ENCODE measurements at places on chromosomes 1 and 21. TPM values are rescaled to one million over a fixed set of nuclear protein-coding genes. Genes with fewer than 3 reads are reported as not detected.
A peak's percentile ranks its signal among the peaks of the same experiment; 100 is the strongest.

DNA sequence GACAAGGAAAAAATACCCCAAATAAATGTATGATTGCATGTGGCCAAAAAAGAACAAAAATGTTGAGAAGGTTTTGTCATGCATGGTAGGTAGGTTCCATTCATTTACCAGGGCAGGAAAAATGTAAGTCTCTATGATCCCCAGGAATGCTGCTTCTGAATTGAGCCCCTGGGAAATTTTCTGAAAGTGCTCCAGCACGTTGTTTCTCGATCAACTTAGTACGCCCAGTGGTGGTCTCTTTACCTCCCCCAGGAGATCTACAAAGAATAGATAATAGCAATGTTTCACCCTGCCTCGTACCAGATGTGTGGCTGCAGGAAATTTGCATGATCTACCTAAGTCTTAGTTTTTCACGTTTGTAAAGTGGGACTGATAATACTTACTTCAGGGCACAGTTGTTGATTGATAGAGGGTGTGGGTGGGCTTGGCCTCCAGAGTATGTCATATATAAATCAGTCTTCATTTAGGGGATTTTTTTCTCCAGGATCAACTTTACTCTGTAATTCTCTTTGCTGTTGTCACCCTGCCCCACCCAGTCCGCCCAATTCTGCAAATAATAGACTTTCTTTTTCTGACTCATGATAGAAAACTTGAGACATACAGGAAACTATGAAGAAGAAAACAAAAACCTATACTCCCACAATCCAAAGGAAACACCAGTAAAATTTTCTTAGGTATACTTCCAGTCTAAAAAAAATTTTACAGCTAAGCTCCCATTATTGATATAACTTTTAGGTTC lies 462.0 kb upstream of the RUNX1 start:
- H3K4me1 ChIP-seq: peaks cover 2% of the 10 kb centered on the region
- H3K27ac ChIP-seq: no peak overlapping the region
- no peaks in the 10 kb centered on the region for H3K36me3 ChIP-seq
- no peak for DNase-seq
- H3K27me3 ChIP-seq: no peaks in the 10 kb centered on the region
- H3K4me3 ChIP-seq: no peak overlapping the region

GRCh38 chr1:24141311-24141997 lies 1.5 kb downstream of the IL22RA1 start:
- H3K36me3 ChIP-seq: no peaks in the 10 kb centered on the region
- no peaks in the 10 kb centered on the region for H3K4me1 ChIP-seq
- H3K4me3 ChIP-seq: no peak overlapping the region
- no peaks in the 10 kb centered on the region for H3K27me3 ChIP-seq

- no peak for DNase-seq
- H3K4me3 ChIP-seq: no peak overlapping the region
- H3K27me3 ChIP-seq: no peaks in the 10 kb centered on the region
- no peak overlapping the region for H3K27ac ChIP-seq
- no peaks in the 10 kb centered on the region for H3K4me1 ChIP-seq
These were observed 43.3 kb downstream of the L1TD1 start for GRCh38 chr1:62237950-62238374.

GRCh38 chr1:108590957-108591356 lies 31.1 kb downstream of the EEIG2 start:
- H3K4me1 ChIP-seq: peaks cover 63% of the 10 kb centered on the region
- H3K27me3 ChIP-seq: no peaks in the 10 kb centered on the region
- no peak overlapping the region for H3K4me3 ChIP-seq

GRCh38 chr1:22450351-22451021 lies 1.2 kb upstream of the ZBTB40 start:
- H3K4me3 ChIP-seq: no peak overlapping the region
- no peak overlapping the region for H3K27ac ChIP-seq
- no peak for DNase-seq
- no peaks in the 10 kb centered on the region for H3K27me3 ChIP-seq
- no peaks in the 10 kb centered on the region for H3K36me3 ChIP-seq
- no peaks in the 10 kb centered on the region for H3K4me1 ChIP-seq

DNA sequence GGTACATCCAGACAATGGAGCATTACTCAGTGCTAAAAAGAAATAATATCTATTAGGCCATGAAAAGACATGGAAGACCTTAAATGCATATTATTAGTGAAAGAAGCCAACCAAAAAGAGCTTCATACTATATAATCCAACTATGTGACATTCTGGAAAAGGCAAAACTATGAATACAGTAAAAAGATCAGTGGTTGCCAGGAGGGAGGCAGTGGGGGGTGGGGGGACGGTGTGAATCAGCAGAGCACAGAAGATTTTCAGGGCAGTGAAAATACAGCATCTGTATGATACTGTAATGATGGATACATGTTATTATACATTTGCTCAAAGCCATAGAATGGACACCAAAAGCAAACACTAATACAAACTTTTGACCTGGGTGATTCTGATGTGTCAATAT lies 339.4 kb upstream of the SNX7 start:
- peaks cover 14% of the 10 kb centered on the region for H3K4me1 ChIP-seq
- no peak for DNase-seq
- no peaks in the 10 kb centered on the region for H3K27me3 ChIP-seq
- no peak overlapping the region for H3K4me3 ChIP-seq

GRCh38 chr1:98355656-98356383 lies 305.7 kb upstream of the SNX7 start:
- H3K4me1 ChIP-seq: no peaks in the 10 kb centered on the region
- no peak overlapping the region for H3K4me3 ChIP-seq

GRCh38 chr1:170067253-170067819 lies 7.2 kb downstream of the KIFAP3 start:
- peaks cover 8% of the 10 kb centered on the region for H3K4me1 ChIP-seq
- no peaks in the 10 kb centered on the region for H3K36me3 ChIP-seq
- H3K27me3 ChIP-seq: no peaks in the 10 kb centered on the region

DNA sequence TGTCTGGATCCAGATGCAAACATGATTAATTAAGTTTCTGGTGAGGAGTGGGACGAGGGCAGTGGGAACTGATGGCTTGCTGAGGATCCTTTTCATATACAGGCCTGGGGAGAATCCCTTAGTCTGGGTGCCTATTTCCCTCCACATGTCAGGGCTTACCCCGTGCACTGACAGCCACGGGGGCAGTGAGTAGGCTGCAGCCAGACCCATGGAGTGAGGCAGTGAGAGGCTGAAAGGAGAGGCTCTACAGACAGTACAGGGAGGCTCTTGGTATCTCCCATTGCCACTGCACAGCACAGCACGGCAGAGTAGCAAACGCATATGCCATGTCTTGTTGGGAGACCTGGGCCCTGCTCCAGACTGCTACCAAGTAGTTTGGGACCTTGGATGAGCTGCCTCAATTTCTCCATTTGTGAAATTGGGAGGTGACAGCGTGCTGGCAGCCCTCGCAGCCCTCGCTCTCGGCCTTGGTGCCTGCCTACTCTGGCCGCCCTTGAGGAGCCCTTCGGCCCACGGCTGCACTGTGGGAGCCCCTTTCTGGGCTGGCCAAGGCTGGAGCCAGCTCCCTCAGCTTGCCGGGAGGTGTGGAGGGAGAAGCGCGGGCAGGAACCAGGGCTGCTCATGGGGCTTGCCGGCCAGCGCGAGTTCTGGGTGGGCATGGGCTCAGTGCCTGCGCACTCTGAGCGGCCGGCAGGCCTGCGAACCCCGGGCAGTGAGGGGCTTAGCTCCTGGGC lies 35.3 kb upstream of the HAO2 start:
- H3K27ac ChIP-seq: no peak overlapping the region
- no peaks in the 10 kb centered on the region for H3K4me1 ChIP-seq
- H3K27me3 ChIP-seq: peaks cover 1% of the 10 kb centered on the region
- no peak for DNase-seq

- no peaks in the 10 kb centered on the region for H3K36me3 ChIP-seq
- peaks cover 73% of the 10 kb centered on the region for H3K4me1 ChIP-seq
- peak overlapping the region; percentile 98 for H3K27ac ChIP-seq
- H3K4me3 ChIP-seq: peak overlapping the region; percentile 96
- no peak for DNase-seq
These were observed 2.3 kb downstream of the PDXK start for GRCh38 chr21:43721206-43721605.

DNA sequence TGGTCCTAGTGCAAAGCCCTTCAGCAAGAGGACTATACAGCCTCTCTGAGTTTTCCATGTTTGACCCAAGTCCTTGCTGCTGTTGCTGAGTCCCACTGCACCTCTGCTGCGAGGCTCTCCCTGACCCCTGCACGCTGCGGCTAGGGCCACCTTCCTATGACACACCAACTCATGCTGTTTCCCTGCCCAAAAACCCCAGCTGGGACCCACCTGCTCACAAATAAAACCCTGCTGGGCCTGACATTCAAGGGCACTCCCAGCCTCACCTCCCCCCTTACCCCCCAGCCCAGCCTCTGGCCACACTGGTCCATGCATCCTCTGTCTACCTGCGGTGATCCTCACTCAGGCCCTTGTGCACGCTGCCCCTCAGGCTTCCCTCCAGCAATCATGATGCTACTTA lies 12.3 kb upstream of the ASCL5 start:
- no peaks in the 10 kb centered on the region for H3K36me3 ChIP-seq
- no peak overlapping the region for H3K4me3 ChIP-seq
- no peak for DNase-seq
- H3K27ac ChIP-seq: no peak overlapping the region
- H3K4me1 ChIP-seq: no peaks in the 10 kb centered on the region
- H3K27me3 ChIP-seq: no peaks in the 10 kb centered on the region

GRCh38 chr1:92790867-92791266 lies 6.0 kb upstream of the EVI5 start:
- no peak overlapping the region for H3K27ac ChIP-seq
- DNase-seq: no peak
- H3K4me3 ChIP-seq: no peak overlapping the region
- H3K27me3 ChIP-seq: no peaks in the 10 kb centered on the region
- H3K36me3 ChIP-seq: no peaks in the 10 kb centered on the region

- no peak overlapping the region for H3K4me3 ChIP-seq
- no peak overlapping the region for H3K27ac ChIP-seq
- H3K4me1 ChIP-seq: no peaks in the 10 kb centered on the region
- H3K36me3 ChIP-seq: no peaks in the 10 kb centered on the region
- H3K27me3 ChIP-seq: no peaks in the 10 kb centered on the region
- DNase-seq: no peak
These were observed 56.1 kb upstream of the HAO2 start for GRCh38 chr1:119312500-119312899.

DNA sequence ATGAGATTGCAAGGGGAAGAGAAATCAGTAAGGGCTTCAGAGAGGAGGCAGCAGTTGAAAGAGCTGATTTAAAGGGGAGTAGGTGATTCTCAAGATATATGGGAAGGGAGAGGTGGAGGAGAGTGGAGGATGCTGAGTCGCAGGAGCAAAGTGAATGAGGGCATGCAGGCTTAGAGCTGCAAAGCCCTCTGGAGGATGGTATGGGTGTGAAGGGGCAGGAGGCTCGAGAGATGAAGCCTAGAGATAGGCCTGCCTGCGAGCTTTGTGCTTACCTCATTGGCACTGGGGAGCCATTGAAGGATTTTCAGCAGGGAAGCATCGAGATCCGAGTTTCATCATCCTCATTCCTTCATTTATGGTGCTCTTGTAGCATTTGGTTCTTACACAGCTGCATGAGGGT lies 15.8 kb upstream of the SH2D2A start:
- H3K4me1 ChIP-seq: no peaks in the 10 kb centered on the region
- DNase-seq: no peak
- no peaks in the 10 kb centered on the region for H3K27me3 ChIP-seq
- no peaks in the 10 kb centered on the region for H3K36me3 ChIP-seq
- no peak overlapping the region for H3K27ac ChIP-seq

DNA sequence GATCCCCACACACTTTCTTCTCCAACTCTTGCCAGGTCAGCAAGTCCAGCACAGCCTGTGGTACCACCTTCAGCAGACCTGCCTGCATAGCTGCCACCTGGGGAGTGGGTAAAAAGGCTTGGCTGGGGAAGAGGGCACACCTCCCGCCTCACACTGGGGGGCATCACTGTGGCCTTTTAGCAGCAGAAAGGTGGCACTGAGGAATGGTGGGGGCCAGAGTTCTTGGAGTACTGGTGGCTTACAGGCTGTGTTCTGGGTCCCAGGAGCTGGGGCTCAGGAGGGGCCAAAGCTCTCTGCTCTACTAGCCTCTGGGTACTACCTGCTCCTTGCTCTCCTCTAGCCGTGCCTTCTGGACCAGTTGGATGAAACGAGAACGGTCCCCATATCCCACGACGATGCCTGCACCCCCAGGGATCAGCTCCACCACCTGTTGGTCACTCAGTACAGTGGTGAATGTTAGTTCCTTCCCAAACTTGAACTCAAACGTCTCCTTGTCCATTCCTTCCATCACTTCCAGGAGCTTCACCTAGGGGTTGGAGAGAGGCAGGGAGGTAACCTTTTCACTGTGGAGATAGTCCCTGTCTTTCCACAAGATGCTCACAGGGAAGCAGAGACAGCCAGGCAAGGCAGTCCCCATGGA lies 6.7 kb downstream of the HECTD3 start:
- H3K36me3 ChIP-seq: no peaks in the 10 kb centered on the region
- H3K4me1 ChIP-seq: no peaks in the 10 kb centered on the region
- no peak for DNase-seq
- no peak overlapping the region for H3K4me3 ChIP-seq
- no peak overlapping the region for H3K27ac ChIP-seq
- H3K27me3 ChIP-seq: no peaks in the 10 kb centered on the region

- peak overlapping the region; percentile 44 for H3K27ac ChIP-seq
- DNase-seq: no peak
- peaks cover 6% of the 10 kb centered on the region for H3K27me3 ChIP-seq
These were observed 222 bp upstream of the GIPC2 start for GRCh38 chr1:78045563-78045925.

DNA sequence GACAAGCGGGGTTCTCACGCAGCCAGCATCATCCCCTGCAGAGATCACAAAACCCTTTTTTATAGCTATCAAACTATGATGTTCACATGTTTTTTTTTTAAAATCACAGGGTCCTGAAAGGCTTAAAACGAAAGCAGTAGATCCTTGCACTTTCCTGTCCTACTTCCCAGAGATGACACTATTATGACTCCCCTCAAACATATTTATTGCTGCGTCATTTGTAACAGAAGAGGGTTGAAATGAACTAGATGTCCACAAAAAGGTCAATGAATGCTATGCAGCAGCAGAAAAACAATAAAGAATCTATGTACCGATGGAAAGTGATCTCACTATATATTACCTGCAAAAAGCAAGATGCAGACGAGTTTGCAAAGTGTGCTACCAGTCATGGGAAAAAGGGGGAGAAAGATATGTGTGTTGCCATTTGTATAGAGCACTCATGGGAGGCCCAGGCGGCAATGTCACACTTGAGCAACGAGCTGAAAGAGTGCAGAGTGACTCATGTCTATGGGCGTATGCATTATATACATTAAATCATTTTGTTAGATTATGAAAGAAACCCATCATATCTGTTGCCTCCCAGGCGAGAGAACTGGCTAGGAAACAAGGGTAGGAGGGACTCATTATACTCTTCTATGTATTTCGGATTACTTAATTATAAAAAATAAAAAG lies 68.9 kb upstream of the PARP1 start:
- H3K4me3 ChIP-seq: no peak overlapping the region
- H3K4me1 ChIP-seq: no peaks in the 10 kb centered on the region
- no peaks in the 10 kb centered on the region for H3K36me3 ChIP-seq
- no peak for DNase-seq
- H3K27me3 ChIP-seq: no peaks in the 10 kb centered on the region

PAPPA2 gene
- 0.09 TPM for total RNA-seq

MRPL39 gene
- 23.7 TPM for total RNA-seq

LHX4 gene
- 0.03 TPM for total RNA-seq

FNDC10 gene
- total RNA-seq: 7.7 TPM

SDHC gene
- total RNA-seq: 187 TPM

PAQR6 gene
- 1.4 TPM for total RNA-seq

C4BPA gene
- total RNA-seq: 32.1 TPM

SERTAD4 gene
- 5.0 TPM for total RNA-seq

SELP gene
- total RNA-seq: 22.0 TPM

TRIM58 gene
- 4.8 TPM for total RNA-seq
